ENCODE measurements at places on chromosomes 6 and 20.
A peak's percentile ranks its signal among the peaks of the same experiment; 100 is the strongest.

DNA sequence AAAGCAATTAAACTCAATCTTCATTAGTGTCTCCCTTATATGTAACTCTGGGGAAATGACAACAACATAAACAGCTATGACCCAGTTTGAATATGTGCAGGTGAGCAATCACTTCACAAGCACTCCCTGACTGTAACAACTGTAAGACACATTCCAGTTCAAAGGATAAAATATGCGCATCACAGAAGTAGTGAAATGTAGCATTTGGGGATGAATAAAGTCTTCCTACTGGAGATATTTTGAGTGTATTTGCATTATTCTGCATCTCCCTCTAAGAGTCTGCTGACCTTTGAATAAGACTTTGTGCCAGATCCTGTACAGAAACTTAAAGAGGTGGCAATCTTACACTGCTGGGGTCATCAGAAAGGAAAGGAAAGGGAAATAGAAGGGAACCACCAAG, 179.5 kb upstream of the TBX18 start:
- DNase-seq: no peak

DNA sequence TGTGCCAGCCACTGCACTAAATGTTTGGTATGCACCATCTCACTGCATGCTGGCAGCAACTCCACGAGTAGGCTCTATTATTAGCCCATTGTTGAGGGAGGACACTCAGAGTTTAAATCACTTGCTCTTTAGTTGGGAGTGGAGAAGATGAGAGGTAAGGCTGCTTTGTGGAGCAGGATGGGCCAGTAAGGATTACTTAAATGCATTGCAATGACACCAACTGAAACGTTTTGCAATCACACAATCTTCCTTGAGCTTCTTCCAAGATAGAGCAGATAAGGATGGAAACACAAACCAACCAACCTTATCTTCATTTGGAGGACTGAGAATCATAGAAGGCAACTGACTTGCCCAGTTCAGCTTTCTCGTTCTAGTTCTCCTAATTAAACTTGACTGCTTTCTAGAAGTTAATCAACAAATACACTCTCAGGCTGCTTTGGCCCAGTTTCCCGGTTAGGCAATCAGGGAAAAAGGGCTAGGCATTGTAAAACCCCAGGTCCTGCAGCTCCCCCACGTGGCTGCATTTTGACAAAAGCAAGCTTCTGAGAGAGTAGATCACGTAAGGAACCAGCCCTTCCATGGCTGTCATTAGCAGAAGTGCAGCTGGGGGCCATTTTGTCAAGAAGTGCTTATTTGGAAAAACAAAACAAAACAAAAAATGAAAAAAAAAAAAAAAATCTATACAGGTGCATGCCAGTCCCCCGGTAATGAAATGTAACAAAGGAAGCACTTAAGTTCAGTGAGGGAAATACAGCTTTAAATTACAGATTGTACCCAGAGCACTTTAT, 130.6 kb downstream of the BCAS1 start:
- peak; percentile 96 for DNase-seq

GRCh38 chr6:116152620-116153019, 26.7 kb upstream of the COL10A1 start:
- no peak for DNase-seq

DNA sequence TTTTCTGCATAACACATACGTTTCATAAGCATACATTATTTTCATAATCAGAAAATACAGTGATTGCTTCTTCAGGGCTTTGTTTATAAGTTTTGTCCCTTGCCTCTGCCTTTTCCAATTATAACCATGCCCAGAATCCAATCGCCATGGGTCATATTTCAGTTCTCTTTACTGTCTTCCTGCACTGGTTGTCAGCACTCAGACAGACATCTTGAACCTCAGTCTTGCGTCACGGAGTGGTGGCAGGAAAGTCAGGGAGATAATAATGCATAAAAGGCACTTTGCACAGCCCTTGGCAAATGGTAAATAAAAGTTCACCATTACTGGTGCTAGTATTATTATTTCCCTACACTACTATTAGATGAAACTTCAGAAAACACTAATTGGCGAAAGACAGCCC, 7.2 kb downstream of the KIF16B start:
- DNase-seq: no peak

DNA sequence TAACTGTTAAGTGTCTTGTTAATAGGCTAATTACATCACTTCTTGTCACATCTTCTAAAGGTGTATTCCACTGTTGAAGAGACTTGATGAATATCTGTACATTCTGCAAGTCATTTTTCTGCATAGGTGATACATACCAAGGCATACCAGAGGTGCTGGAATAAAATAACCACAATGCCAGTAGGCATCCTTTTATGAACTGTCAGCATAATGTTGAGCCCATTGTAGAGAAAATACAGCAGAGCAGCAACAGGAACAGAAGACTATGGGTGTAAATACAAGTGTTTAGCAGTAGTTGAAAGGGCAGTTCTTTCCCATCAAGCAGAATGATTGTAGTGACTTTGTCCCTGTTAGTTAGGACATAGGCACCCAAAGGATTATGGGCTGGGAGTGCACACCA, 44.4 kb upstream of the ZNF337 start:
- no peak for DNase-seq

DNA sequence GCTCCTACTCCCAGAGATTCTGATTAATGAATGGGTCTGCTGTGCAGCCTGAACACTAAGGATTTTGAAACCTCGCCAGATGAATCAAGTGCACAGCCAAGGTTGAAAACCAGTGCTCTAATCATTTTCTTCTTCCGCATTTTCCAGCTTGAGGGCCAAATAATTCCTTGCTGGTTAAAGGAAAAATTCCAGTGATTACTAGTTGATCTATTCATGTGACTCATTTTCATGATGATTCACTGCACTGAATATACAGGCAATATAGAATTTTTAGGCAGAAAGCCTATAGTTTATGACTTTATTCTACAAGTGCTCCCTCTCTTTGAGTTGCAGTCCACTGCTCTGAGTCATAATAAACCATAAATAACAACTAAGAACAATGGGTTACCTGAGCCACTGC, 80.6 kb upstream of the PROKR2 start:
- DNase-seq: no peak

- no peak for DNase-seq
Measured at GRCh38 chr6:132758689-132759088, 985 bp upstream of the VNN2 start.

DNA sequence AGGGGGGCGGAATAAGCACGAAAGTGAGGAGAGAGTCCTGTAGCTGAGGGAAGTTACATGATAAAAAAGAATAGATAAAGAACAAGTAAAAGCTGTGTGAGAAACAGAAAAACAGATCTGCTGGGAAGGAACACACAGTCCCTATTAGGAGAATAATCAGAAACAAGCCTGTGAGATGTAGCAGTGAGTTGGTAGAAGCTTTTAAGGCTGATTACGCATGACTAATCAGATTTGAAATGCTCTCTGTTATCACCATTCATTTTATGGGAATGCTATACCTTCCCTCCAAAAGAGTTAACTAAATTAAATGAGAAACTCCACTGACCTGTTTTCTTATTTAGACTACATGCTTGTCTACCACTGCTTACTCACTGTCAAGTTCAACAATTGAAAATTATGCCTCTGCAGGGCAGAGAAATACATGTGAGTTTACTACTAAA, 15.8 kb downstream of the REPS1 start:
- DNase-seq: peak; percentile 66

DNA sequence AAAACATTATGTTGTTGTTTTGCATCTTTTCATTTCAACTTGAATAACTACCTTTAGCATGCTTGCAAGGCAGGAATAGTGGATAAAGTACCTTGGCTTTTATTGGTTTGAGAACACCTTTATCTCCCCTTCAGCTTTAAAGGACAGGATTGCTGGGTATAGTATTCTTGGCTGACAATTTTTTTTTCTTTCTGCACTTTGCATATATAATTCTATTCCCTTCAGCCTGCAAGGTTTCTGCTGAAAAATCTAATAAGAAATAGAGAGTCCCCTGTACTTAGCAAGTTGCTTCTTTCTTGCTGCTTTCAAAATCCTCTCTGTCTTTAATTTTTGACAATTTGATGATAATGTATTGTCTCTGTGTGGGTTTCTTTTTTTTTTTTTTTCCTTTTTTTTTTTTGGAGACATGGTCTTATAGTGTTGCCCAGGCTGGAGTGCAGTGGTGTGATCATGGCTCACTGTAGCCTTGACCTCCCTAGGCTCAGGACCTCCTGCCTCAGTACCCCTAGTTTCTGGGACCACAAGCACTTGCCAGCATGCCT, 47.1 kb downstream of the SMAP1 start:
- no peak for DNase-seq

DNA sequence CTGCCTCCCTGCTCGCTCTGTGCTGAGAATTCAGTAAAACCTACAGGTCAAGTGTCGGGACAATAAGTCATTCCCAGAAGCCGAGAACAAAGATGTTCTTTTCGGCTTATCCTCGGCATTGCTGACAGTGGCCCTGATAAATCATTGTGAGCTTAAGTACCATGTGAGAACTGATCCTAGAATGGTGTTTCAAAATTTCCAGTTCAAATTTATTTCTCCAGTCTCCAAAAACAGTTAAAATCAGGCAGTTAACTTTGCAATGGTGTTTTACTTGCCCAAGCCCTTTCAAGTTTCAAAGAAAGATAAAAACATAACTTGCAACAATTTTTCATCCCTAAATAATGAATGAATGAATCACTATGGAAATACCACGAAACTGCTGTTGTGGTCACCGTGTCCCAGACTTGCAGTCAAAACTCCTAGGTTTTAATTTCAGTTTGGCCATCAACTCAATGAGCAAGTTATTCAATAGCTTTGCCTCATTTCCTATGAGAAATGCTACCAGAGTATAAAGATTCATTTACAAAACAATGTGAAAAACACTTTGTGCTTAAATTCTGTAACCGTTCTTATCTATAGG, 4.3 kb downstream of the ATP5F1E start:
- DNase-seq: peak; percentile 71

DNA sequence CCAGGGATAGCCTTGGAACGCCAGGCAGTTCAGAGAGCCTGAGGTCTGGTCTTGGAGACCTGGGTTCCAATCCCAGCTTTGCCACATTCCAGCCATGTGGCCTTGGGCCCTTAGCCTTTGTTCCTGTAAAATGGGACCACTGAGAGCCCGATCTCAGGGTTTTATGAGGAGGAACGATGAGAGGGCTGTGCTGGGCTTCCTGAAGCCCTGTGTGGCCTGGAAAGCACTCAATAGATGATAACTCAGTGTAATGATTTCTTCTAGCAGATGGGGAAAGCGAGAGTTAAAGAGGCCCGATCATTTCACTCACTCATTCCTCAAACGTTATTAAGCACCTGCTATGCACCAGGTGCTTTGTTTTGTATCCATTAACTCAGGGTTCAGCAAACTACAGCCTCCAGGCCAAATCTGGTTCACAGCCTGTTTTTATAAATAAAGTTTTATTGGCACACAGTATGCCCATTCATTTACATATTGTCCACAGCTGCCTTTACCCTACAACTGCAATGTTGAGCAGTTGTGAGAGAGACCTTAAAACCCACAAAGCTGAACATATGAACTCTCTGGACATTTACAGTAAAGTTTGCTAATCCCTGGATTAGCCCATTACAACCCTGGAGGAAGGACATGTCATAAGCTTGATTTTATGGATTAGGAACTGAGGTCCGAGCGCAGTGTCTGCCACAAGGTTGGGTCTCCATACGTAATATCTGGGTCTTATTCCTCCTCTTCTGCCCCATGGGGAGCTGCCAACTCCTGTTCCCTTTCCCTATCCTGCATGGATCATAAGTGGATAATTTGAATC, 90.4 kb downstream of the CEBPB start:
- no peak for DNase-seq

DNA sequence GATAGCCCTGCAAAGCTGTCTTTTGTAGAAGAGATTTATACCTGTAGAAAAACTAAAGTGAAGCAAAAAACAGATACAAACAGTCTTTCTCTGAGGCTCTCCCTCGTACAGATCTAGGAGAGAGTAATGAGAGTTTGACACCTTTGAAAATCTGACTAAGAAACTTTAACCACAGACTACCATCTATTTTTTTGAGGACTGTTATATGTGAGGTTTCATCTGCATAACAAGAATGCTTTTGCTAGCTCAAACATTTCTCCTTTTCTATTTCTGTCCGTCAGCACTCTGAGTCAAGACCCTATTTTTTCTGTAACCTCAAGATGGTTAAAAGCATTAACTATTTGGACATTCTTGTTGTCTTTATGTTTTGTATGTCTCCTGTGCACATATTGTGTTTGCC, 193.0 kb downstream of the BTBD3 start:
- DNase-seq: no peak

GRCh38 chr6:15880262-15880973, 217.6 kb upstream of the DTNBP1 start:
- DNase-seq: no peak

GRCh38 chr6:88499845-88500699, 333.9 kb upstream of the CNR1 start:
- DNase-seq: no peak

DNA sequence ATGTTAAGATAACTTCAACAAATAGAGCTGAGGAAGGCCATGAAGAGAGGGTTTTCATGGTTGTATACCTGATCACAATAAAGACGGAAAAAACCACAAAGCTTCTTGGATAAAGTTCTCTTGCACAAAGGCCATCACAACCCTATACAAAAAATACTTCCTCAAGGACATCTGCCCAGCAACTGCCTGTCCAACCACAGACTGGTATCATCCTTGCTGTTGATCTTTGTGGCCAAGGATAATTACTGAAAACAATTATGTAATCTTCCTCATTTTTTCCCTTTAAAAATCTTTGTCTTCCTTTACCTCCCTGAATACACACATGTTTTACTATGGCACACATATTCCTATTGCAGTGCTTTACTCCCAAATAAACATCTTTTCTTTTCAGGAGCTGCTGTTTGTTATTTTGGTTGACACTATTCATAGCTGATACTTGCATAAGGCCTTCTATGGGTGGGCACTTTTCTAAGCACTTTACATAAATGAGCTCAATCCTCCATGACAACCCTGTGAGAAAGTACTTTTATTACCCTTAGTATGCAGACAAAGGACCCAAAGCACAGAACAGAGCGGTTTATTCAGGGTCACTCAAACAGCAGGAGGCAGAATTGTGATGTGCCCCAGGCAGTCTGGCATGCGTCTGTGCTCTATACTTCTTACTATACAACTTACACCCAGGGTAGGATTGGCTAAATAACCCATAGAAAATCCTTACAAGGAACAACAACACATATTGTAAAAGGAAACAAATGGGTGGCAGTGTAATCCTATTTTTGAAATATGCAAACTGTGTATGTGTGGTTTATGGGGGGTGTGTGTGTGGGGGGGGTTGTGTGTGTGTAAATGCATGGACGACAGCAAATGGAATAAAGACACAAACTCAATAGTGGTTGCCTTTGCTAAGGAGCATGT, 35.1 kb downstream of the SNRNP48 start:
- no peak for DNase-seq

- no peak for DNase-seq
Measured at GRCh38 chr6:50056242-50056641, 6.5 kb upstream of the DEFB112 start.

- DNase-seq: no peak
Measured at GRCh38 chr6:165716886-165717285, 53.8 kb upstream of the PDE10A start.

DNA sequence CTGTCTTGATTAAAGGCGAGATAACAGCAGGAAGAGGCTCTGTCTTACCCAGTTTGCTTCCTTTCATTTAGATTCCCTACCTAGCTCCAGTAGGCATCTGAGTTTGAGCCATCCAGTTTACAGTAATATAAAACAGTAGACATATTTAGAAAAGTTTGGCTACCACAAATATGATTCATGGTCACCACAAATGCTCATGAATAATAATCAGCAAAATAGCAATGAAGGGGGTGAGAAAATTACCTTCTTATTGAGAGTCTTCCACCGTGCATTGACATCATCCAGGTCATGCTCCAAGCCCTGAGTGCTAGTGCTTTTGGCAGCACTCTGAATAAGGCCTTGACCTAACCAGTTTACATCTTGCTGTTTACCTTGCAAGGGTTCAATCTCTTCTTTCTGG, 106.2 kb downstream of the DST start:
- DNase-seq: peak; percentile 32

GRCh38 chr20:10398834-10399369, 35.1 kb downstream of the MKKS start:
- no peak for DNase-seq
